ENCODE measurements at places on chromosomes 1 and 21.

DNA sequence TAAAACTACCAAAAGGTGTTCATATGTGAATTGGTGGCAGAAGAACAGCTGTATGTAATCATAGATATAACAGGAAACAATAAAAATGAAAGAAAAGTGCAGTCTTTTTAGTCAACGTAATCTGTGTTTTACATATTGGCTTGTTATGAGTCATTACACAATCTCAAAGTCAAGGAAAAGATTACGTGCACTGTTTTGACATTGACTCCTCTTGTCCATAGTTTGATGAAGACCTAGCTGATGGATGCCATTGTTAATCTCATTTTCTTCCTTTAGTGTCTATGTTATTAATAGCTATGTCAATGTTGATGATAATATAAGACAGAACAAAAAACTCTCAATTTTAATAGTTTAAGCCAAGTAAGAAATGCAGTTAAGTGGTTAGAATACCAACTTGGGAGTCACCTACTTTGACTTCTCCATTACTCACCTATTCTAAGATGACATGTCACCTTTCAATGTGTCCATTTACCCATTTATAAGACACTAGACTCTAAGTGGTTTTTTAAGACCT, 84.5 kb upstream of the SAMSN1 start:
- DNase-seq, result no peak

DNA sequence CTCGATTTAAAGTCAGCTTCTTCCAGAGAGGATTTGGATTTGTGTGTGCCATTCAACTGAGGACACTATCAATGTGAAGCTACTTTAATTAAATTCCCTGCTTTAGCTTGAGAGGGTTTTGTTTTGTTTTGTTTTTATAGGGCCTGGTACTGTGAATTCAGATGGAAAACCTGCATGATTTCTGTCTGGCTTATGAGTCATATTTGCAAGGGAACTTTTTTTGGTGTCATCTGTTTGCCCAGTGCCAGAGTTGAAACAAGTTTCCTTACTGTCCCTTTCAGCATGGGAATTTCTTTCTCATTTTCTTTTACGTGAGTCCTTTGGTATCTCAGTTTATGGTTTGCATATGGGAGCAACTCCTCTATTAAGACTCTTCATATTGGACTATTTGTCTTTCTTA, 194.6 kb downstream of the GREM2 start:
- no peak for DNase-seq

DNA sequence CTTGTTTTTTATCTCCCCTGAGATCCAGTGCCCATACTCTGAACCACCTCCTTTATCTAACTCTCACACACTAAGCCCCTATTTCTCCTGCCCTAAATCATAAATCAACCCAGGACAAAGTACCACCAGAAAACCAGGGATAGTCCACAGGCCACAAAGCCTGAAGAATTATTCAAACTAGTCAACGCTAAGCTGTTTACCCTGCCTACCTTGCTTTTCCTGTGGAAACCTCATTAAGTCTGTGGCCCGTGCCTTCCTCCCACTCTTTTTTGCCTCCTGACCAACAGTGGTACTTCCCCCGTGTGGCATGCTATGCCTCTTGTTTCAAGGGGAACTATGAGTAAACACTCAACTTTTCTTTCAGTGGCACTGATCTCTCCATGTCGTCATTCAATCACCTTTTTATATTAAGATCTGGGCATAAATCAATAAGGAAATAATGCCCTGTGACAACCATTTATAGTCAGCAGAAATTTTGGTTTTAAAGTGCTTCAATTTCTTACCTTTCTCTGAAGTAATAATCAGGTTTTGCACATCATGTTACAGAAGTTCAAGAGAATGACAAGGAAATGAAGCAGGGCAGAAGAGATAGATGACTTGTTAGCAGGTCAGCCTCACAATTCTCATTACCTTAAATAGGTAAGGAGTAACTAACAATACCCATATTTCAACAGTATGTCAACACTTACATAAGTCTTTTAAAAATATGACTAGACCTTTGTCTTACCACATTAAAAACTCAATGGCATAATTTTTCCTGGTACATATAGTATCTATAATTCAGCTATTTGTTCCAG, 32.1 kb downstream of the EYA3 start:
- DNase-seq, result no peak

- DNase-seq, result no peak
These were observed 25.9 kb downstream of the COL16A1 start for GRCh38 chr1:31677949-31678348.

GRCh38 chr1:2074944-2075740, 24.9 kb downstream of the PRKCZ start:
- DNase-seq, result no peak

DNA sequence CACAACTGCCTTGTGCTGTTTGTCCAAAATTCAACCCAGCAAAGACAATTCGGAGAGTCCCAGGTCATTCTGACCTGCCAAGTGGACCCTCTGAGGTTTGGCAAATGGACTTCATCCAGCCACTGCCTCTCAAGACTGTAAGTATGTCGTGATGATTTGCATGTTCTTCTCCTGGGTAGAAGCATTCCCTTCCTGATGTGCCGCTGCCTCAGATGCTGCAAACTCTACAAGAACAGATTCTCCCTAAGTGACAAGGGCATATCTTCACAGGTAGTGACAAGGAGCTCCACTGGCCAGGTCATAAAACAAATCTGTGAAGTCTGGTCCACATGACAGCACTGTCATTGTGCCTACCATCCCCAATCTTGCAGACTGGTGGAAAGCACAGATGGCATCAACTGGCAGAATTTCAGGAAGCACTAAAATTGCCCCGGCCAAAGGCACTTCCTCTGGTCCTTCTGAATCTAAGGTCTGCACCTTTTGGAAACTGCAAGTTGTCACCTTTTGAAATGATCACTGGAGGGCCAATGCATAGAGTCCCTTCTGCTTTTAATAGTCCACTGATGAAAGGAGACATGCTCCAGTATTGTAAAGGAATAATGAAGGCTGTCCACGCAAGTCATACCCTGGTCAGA, 27.4 kb downstream of the POFUT2 start:
- no peak for DNase-seq

- no peak for DNase-seq
These were observed 6.1 kb upstream of the SLC19A2 start for GRCh38 chr1:169491845-169492281.

DNA sequence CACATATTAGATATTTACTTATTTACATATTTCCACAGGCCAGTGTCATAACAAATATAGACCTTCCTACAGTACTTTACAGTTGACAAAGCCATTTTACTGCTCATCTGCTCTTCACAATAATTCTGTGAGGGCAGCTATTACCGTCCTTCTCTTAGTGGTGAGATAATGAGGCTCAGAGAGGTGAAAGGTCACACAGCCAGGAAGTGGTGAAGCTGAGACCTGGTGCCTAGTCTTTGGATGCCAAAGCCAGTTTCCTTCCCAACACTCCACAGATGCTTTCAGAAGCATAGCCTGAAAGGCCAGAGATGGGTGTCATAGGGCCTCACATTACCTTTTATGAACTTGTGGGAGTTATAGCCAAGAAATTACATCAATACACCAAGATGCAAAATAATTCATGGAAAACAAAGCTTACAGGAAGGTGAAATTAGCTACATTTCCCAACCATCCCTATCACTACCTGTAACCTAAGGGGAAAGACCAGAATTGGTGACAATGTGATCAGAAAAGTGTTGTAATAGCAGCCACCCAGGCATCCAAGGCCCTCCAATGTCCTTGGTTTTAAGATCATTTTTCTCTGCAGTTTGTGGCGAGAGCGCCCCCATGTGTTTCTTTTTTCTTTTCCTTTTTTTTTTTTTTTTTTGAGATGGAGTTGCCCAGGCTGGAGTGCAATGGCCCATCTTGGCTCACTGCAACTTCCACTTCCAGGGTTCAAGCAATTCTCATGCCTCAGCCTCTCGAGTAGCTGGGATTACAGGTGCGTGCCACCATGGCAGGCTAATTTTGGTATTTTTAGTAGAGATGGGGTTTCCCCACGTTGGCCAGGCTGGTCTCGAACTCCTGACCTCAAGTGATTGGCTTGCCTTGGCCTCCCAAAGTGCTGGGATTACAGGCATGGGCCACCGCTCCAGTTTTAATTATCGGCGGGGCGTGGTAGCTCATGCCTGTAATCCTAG, 26.5 kb upstream of the RPL11 start:
- no peak for DNase-seq

GRCh38 chr1:204260601-204261197, 46.9 kb upstream of the GOLT1A start:
- no peak for DNase-seq

DNA sequence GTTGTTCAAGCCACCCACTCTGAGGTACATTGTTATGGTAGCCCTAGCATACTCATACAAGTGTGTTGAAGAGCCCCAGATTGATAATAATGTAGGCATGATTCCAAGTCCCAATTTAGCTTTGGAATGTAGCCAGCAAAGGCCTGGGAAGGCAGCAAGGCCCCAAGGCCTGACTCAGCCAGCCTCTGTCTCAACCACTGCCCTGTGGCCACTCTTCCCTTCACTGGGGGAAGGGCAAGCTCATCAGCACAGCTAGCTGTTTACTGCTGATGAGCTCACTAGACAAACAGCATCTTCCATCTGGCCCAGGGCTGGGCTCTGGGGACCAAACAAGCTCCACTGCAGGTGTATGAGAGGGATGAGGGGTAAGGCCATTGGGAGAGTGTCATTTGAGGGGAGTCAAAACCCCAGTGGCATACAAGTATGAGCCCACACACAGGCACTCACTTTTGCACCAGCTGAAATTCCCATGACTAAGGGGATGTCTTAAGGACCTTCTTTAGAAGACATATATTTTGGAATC, 2.2 kb upstream of the IRF6 start:
- no peak for DNase-seq

DNA sequence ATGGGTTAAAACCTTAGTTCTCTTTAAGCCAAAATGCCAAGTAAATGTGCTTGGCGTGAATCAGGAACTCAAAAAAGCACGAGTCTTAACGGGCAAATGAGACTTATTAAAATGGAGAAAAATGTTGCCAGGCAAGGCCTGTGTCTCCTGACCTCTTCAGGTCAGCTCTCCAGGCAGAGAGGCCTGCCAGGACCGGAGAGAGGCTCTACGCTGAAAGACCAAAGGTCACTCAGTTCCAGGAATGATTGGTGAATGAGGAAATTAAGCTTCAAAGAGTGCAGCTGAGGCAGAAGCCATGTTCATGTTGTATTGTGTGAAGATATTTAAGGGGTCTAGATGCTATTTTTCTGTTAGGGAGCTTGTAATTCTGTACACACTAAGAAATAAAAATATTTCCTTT, 66.6 kb downstream of the SPAG17 start:
- no peak for DNase-seq

DNA sequence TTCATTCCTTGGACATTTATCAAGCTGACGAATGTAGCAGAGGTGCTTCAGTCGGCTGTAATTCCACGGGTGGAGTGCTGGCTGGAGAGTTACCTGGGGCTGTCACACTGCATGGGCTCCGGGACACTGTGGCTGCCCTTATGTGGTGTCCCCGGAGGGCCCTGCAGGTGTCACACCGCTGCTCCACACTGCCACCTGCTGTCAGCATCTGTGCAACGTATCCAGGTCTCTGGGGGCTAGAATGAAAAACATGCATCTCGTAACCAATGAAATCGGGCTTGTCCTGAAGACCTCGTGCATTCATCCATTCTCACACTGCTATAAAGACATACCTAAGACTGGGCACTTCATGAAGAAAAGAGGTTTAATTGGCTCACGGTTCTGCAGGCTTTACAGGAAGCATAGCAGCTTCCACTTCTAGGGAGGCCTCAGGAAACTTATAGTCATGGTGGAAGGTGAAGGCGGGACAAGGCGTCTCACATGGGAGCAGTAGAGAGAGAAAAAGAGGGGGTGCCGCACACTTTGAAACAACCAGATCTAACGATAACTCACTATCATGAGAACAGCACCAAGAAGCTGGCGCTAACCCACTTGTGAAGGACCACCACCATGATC, 46.7 kb upstream of the PCBP3 start:
- DNase-seq, result peak; percentile 68
